ENCODE measurements at places on chromosomes 13 and 19. TPM values are rescaled to one million over a fixed set of nuclear protein-coding genes. Genes with fewer than 3 reads are reported as not detected.

LRRC63 gene
- 1.0 TPM for total RNA-seq

TMC4 gene
- 4.9 TPM for total RNA-seq

DNA sequence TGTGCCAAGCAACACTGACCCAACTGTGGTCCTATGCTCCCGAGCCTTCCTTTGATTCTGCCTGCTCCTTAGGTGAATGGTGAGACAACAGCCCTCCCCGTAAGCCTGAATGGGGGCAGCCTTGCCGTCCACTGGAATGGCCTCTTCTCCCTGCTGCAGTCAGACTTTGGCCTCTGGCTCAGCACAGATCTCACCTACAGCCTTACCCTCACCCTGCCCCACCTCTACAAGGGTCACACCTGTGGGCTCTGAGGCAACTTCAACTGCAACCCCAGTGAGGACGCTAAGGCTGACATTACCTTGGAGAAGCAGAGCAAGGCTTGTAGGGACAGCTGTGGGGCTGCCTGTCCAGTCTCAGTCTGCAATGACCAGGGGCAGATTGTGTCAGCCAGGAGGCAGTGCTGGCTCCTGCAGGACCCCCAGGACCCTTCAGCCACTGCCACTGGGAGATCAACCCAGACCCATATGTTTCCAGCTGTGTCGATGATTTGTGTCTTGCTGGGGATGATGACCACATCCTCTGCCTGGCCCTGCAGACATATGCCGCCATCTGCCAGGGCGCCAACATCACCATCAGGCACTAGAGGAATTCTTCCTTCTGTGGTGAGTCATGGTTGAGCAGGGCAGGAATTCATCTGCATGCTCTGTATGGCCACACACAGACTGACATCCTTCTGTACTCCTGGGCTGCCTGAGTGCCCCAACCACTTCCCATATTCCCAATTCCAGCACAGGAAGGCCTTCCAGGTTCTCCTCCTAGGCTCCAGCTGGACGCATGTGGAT is 27.3 kb upstream of the FXYD3 start:
- DNase-seq = no peak

DNA sequence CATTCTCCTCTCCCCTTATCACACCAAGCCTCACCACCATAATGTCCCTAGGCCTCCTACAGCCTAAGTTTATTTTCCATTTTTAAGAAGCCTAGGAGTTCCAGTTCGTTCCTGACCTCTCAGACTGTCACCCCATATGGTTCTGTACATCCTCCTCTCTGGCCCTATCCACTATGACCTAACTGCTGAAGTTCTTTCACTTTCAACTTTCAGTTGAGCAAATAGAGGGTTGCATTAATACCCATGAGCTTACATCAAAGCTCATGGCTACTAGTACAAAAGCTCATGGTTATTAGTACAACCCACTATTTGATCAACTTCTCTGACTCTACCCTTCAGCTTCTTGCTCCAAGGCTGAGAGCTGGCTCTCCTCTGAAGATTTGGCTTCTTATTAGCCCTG is 72.9 kb downstream of the FGF14 start:
- DNase-seq = no peak

PEAK3 gene
- 0.17 TPM for total RNA-seq

RASAL3 gene
- 123 TPM for total RNA-seq

Measured in activated CD4-positive, alpha-beta T cell treated with anti-CD3 and anti-CD28 coated beads, Interleukin-2, amount 10 ng/mL, durations not matched to agents 7 days and 5 days (primary cell).